ENCODE measurements at places on chromosomes 6 and 20. TPM values are rescaled to one million over a fixed set of nuclear protein-coding genes. Genes with fewer than 3 reads are reported as not detected.
A peak's percentile ranks its signal among the peaks of the same experiment; 100 is the strongest.

PROKR2 gene
- total RNA-seq: not detected

COL19A1 gene
- not detected for total RNA-seq

MTFR2 gene
- total RNA-seq: 0.87 TPM

FBXL4 gene
- total RNA-seq: 17.0 TPM

PGC gene
- not detected for total RNA-seq

DTD1 gene
- 26.5 TPM for total RNA-seq

GJA10 gene
- total RNA-seq: not detected

DEFB127 gene
- total RNA-seq: not detected

CLPSL2 gene
- not detected for total RNA-seq

ECT2L gene
- total RNA-seq: not detected

BPIFA1 gene
- not detected for total RNA-seq

MEP1A gene
- total RNA-seq: 0.35 TPM

CDH22 gene
- 0.35 TPM for total RNA-seq

OPRM1 gene
- not detected for total RNA-seq

- no peak for DNase-seq
These were observed 422 bp downstream of the NCR3 start for GRCh38 chr6:31592396-31592771.

- DNase-seq: no peak
These were observed 1.9 kb downstream of the SDC4 start for GRCh38 chr20:45346291-45346718.

- peak; percentile 67 for DNase-seq
These were observed 28.8 kb upstream of the VEGFA start for GRCh38 chr6:43740961-43741764.

- peak; percentile 45 for DNase-seq
These were observed 13.4 kb downstream of the FOXC1 start for GRCh38 chr6:1622851-1623768.

- DNase-seq: no peak
These were observed 705.9 kb downstream of the PTPRT start for GRCh38 chr20:42483730-42484303.

DNA sequence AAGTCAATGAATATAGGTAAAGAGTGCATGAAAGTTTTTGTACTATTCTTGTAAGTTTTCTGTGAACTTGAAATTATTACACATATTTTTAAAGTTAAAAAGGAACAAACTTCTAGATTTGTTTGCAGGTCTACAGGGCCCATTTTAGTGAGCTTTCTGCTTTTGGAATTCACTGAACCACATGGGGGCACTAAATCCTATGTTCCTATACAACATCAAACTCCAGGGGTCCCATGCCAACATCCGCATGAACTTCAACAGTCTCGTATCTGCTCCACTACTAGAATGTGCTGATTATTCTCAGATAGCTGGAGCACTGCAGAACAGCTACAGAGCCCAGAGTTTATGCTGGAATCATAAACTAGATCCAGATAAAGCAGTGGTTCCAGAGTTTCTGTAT lies 347.9 kb upstream of the SPTLC3 start:
- no peak for DNase-seq

GRCh38 chr6:127023001-127023778 lies 95.3 kb upstream of the RSPO3 start:
- DNase-seq: no peak

GRCh38 chr6:10369896-10370295 lies 45.0 kb downstream of the TFAP2A start:
- no peak for DNase-seq

GRCh38 chr6:33251395-33252012 lies 20.2 kb downstream of the VPS52 start:
- peak; percentile 9 for DNase-seq

- no peak for DNase-seq
These were observed 141.6 kb upstream of the AKAP12 start for GRCh38 chr6:151098166-151098565.

GRCh38 chr6:23371132-23371915 lies 754.7 kb upstream of the NRSN1 start:
- no peak for DNase-seq

DNA sequence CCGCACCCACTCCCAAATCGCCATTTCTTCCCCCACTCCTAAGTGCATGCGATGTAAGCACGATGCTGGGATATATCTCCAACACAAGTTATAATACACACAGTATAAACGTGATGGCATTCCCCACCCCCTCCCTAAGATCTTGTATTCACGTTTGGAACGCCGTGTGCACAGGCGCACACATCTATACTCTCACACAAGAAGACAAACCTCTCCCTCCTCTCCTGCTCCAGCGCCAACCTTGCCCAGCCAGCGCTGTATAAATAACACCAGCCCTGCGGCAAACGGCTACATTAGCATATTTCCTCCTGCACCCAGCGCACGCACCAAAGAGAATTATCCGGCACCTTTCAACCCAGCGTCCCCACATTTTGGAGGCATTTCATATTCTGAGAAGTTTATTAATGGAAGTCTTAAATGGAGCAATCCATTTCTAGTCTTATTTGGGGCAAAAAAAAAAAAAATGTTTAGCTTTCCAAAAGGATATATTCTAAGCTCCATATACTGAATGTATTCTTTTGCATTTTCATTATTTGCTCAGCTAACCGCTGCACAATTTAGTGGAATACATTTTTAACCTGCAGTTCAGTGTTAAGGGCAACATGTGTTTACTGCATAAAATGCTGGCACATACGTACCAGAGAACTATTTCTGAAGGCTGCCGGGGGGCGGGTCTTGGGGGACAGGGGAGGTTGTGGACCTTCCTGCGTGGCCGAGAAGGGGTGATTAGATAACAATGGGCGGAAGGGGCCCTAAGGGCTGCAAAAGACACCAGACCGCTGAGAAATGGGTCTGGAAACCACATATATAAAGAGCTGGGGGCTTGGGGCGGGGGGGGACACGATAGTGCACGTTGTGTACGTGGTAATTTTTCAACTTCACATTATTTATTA lies 1.1 kb upstream of the SLC22A23 start:
- peak; percentile 76 for DNase-seq

DNA sequence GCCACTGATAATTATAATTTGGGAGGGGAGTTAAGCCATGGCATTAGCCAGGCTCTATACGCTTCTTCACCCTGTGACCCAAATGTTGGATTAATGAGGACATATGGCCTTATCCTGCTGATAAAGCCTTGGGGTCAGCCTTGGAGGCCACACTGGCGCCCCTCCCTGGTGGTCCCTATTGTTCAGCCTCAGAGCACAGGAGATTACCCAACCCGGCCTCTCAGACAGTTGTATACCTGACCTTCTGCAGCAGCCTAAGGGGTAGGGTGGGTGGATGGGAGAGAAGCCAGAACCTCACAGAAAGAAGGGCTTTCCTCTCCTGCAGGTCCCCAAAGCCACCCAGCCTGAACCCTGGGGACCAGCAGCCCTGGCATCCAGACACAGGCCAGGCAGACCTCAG lies 76.8 kb downstream of the LINC00237 start:
- DNase-seq: no peak

DNA sequence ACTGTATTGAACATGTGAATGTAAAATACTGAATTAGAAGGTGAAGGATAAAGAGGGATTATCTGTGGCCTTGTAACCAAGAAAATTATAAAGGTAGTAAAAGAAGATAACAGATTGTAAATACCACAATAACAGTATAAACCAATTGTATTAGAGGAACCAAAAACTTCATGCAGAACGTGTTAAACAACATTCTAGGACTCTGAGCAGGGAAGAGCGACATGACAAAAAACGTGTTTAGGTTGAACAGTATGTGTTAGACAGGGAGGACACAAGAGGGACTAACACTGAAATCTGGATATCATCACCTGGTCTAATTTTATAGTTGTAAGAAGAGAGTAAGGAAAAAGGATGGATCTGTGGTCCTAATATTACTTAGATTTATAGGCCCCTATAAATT lies 259.0 kb upstream of the RUNX2 start:
- no peak for DNase-seq

DNA sequence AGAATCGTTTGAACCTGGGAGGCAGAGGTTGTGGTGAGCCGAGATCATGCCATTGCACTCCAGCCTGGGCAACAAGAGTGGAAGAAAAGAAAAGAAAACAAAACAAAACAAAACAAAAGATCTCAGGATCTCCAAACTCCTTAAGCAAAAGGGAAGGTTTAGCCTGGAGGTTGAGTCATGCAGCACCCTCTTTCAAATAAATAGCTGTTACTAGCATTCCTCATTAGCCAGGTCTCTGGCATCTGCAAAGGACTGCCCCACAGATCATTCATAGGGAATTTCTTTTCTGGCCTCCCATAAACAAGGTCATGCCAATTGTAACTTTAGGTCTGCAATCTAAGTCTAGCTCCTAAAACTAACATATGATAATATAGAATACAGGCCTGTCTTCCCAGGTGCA lies 37.2 kb downstream of the EDN1 start:
- no peak for DNase-seq

DNA sequence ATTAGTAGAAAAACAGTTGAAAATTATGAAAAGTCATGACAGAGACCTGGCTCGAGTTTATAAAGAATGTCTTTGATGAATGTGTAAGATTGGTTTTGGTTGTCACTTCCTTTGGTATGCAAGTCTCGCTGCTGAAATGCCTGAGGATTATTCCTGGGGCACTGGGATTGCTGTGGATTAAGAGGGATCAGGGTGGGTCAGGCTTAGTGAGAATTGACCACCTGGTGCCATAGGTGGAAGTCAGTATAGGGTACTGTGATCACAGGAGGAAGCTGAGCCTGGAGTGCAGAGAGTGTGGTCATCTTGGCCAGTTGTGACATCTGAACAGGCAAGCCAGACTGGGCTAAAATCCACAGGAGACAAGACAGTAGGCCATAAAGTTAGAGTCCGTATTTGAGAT lies 34.9 kb downstream of the CEP43 start:
- no peak for DNase-seq

- no peak for DNase-seq
These were observed 23.9 kb upstream of the YWHAB start for GRCh38 chr20:44861531-44862006.

DNA sequence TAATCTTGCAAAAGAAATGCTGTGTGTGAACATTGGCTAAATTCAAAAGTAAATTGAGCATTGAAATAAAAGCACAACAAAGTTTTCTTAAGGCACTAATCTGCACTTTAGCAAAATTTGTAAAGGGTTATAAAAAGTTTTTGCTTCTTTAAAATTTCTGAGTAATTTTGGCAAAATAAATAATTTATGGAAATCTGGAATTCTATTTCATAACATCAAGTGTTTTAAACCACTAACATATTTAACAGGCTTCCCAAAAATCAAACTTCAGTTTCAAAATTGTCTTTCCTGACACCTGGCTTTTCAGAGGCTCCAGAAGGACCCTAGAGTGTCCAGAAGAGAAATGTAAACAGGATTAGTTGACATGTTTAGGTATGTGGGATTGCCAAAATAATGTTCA lies 4.5 kb upstream of the RNGTT start:
- DNase-seq: no peak

DNA sequence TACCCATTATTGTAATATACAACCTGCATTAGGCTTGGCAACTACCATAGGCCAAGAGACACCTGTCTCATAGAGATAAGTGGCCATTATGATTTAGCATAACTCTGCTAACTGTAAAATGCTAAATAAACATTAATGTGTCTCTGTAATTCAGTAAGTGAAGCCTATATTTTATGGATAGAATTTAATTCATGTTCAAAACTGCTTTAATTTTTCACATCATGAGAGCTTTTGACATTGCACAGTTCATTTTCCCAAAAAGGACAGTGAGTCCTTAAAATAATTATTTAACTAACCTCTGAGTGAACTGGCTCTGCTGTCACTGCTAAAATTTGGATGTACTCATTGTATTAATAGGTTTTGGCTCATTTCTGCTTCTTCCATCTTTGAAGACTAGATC lies 41.4 kb upstream of the TMX4 start:
- no peak for DNase-seq

- DNase-seq: no peak
These were observed 48.3 kb downstream of the ATXN1 start for GRCh38 chr6:16712931-16713484.

DNA sequence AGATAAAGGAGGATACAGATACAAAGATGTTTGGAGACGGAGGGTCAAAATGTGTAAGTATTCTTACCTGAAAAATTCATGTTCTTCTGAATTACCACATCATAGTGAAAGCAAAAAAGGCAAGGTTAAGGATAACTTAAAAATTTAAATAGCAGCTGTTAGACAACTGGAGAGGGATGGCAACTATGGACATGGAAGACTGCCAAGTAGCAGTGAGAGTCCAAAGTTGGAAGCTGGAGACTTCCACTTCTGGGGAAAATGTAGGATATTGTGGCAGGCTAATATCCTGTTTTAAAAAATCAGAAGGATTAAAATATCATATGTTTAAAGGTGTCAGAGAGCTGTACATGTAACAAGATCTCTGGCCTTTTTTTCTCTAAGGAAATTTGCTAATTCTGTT lies 29.8 kb downstream of the SYCP2 start:
- DNase-seq: no peak

GRCh38 chr20:49786668-49787370 lies 25.8 kb upstream of the SLC9A8 start:
- no peak for DNase-seq

- no peak for DNase-seq
These were observed 990 bp downstream of the BPI start for GRCh38 chr20:38304845-38305447.

DNA sequence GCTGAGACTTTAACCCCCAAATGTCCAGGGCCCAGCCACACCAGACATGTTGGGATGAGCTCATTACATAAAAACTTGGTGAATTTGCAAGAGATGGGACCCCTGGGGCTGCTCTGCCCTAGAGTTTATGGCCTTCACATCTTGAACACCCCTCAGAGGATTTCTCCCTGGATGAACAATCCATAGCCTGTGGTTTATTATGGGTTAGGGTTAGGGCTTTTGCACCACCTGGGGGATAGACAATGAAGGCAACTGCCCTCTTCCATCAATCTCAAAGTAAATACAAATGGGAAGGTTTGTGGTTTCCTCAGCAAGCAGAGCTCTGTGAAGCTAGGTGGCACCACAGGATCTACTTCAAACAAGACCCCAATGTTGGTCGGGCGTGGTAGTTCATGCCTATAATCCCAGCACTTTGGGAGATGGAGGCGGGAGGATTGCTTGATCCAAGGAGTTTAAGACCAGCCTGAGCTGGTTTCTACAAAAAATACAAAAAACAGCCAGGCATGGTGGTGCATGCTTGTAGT lies 17.4 kb downstream of the SPINT3 start:
- no peak for DNase-seq

DNA sequence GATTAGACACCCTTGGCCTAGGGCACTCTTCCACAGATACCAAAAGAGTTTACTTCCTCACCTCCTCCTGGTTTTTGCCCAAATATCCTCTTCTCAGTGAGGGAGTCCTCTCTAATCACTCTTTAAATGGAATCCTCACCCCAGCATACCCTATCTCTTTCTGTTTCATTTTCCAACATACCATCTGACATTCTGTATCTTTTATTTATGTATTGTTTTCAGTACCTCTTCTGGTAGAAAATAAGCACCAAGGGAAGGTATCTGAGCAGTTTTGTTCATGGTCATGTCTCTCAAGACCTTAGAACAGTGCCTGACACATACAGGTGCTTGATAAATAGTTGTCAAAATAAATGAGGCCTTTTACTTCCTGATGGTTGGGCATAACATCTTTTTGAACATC lies 55.1 kb downstream of the KIAA0408 start:
- DNase-seq: no peak

Data from mesenteric fat pad (tissue), 1 donor.